B cell (primary cell): ENCODE measurements at places on chromosomes 1 and 21. TPM values are rescaled to one million over a fixed set of nuclear protein-coding genes. Genes with fewer than 3 reads are reported as not detected.

- DNase-seq = no peak
Measured at GRCh38 chr21:38770660-38771059, 35.1 kb upstream of the ETS2 start.

DNA sequence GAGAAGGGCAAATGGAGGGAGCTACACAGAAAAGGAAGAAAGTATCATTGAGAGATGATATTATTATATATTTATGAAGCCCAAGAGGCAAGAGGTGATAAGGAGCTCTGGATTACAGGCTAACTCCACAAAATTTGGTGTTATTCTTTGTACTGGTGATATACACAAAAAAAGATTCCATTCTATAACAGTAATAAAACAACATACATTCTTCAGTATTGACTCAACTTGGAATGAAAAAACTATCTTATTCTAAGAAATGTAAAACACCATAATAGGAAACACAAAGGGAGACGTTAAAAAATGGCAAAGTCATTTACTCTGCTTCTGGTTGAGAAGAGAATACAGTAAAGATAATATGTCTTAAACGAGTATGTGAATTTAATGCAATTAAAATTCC is 99.4 kb downstream of the TEX35 start:
- no peak for DNase-seq

- DNase-seq = peak; percentile 39
Measured at GRCh38 chr1:33111965-33112364, 31.0 kb downstream of the AZIN2 start.

GRCh38 chr1:104132382-104132973 is 382.8 kb downstream of the AMY1C start:
- peak; percentile 10 for DNase-seq

Gene CCDC24
- polyA plus RNA-seq = 7.3 and 10.1 TPM in 2 replicates
